Hypothalamus (tissue), 51 donors: ENCODE measurements at places on chromosomes 7 and 10.

DNA sequence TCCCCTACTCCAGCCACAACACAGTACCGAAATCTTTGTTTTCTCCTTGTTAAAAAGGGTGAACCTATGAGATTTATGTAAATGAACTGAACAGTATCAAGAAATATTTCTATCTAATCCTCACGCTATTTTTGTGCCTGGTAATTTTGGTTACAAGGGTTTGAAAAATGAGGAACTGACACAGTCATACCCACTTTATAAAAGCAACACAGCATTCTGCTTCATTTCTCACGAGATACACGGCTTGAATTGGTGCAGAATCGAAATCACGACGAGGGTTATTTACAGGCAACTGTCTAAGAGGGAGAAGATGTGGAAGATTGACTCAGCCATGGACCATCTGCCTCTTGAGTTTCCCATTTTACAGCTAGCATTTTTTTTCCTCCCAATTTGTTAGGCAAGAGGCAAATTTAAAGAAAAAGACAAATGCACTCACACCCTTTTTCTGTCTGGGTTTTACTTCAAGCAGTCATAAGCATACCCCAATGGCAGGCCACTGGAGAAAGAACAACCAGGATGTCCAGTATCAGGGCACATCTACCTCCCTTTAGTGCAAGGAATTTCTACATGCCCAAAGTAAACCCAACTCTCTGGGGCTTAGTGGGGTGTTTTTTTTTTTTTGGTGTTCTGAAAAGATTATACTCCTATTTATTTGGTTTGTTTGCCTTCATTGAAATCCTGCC, 108.1 kb downstream of the ITGB8 start:
- DNase-seq: no peak

- DNase-seq: no peak
These were observed 247.4 kb downstream of the ACTR3B start for GRCh38 chr7:153006911-153007310.

DNA sequence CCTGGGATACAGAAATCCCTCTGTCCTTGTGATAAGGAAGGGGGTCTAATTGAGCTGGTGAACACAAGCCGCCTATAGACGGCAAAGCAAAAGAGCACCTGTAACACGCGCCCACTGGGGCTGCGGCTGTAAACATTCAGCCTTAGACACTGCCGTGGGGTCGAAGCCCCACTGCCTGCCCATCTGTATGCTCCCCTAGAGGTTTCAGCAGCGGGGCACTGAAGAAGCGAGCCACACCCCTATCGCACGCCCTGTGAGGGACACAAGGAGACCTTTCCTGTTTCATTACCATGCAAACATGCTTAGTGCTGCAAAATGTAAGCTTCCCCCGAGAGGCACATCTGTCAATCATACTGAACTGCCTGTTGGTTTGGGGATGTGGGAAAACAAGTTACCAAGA, 82.1 kb downstream of the NRP1 start:
- DNase-seq: no peak

DNA sequence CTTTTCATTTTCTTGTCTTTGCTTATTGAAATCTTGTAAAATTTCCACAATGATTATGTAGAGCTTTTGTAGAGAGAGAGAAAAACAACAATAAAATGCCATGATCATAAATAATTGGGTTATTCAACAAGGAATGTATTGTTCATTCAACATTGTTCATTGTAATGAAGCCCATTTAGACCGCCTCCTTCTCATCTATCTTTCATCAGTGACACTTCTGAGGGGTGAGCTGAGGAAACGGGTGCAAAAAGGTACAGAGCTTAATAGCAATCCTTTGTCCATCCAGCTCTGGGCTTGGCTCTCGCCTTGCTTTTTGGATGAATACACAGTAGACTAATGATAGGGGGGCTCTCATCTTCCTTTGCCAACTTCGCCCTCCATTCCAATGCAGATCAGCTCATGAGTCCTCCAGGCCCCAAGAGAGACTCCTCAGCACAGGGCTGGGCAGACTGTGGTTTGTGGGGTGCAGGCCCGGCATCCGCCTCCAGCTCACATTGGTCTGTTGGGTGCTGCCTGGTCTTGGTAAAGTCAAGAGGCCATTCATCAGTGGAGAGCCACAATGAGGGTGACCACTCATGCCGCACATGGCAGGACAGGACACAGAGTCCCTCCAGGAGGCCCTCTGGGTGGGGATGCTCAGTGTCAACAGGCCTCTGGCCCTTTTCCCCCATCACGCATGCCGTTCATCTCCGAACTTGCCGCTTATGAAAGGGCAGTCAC, 17.9 kb upstream of the PPA1 start:
- DNase-seq: no peak

DNA sequence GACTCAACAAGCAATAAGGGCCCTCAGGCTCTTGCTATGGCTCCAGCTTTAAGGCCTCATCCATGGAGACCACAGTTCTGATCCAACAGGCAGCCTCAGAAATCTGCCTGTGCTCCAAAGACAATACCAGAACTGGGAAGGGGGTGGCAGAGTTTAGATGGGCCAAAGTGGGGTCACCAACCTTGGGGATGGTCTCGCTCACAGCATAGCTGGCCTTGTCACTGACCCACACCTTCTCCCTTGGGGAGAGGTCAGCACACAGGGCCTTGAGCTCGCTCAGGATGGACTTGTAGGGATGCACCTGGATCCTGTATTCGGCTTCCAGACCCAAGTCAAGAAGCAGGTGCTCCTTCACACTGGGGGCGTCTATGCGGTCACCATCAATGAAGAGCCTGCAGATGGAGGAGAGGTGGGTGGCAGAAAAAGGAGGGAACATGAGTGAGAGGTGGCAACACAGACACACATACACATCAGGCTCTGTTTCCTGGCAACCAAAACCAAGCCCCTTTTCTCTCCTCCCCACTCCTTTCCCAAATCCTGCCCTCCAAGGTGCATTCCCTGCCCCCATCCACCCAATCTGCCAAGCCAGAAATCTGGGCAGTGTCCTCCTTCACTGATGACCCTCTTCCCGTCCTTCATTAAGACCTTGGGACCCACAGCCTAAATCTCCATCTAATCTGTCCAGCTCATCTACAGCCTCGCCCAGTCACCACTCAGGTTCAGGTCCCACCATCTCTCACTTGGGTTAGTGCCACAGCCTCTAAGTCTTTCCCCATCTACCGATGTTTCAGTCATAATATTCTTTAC, 40.9 kb downstream of the XPNPEP1 start:
- no peak for DNase-seq

DNA sequence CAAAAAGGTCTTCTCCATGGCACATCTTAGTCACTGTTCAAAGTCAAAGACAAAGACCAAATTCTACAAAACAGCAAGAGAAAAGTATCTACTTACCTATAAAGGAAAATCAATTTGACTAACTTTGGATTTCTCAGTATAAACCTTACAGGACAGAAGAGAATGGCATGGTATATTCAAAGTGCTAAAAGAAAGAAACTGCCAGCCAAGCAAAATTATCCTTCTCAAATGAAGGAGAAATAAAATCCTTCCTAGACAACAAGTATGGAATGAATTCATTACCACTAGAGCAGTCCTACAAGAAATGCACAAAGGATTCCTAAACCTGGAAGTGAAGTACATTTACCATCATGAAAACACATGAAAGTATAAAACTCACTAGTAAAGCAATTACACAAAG, 235.5 kb downstream of the STK31 start:
- DNase-seq: no peak

- DNase-seq: no peak
These were observed 16.1 kb downstream of the USP6NL start for GRCh38 chr10:11595395-11595692.

DNA sequence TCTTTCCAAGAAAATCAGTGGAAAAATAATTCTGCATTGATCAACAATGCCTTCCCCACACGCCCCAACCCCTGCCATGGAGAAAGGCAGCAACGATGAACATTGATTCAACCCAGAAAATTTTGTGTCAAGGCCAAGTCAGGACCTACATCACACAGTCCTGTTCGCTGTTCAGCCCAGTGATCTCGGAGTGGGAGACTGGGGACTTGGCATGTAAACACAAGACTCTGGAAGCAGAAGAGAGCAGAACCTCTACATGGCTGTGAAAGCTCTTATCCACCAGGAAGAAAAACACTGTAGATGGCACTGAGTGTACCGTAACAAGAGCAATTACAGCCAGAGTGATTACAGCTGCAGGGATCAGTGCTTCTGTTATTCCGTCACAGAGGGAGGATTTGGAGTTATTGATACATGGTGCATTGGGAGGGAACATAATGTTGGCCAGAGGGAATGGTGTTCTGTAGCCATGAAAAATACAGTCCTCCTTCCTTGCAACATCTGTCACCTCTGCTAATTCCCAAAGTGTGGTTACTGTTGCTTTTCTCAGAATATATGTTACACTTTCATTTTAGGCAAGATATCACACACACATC, 136.6 kb downstream of the IQUB start:
- no peak for DNase-seq

- no peak for DNase-seq
These were observed 6.8 kb upstream of the NAT16 start for GRCh38 chr7:101186844-101187428.

GRCh38 chr7:36894190-36894589, 169.9 kb upstream of the AOAH start:
- DNase-seq: no peak

GRCh38 chr7:50145801-50146338, 52.8 kb upstream of the ZPBP start:
- DNase-seq: no peak

DNA sequence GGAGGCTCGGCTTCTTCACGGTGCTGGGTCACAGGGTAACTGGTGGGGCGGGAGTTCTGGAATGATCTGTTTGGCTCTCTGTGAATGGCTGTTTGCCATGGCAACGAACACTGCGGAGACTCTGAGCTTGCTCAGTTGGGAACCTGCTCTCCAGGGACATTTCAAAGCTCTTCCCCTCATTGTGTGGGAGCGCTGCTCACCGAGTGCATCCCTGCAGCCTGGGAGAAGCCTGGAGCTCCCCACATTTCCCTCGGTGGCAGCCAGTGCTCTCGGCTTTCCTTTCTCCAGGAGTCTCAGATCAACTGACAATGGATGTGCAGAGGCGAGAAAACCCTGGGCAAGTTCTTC, 57.6 kb upstream of the CACUL1 start:
- DNase-seq: no peak

GRCh38 chr7:125061776-125062397, 132.3 kb upstream of the POT1 start:
- no peak for DNase-seq

- no peak for DNase-seq
These were observed at the start of gene EMX2 for GRCh38 chr10:117542706-117543224. TSS of gene EMX2 (plus strand) at chr10:117542746. CDS start at chr10:117543268, 522 bp downstream.

GRCh38 chr10:93716766-93717165, 14.4 kb upstream of the FRA10AC1 start:
- DNase-seq: no peak

GRCh38 chr10:128898133-128898915, 568.7 kb upstream of the MGMT start:
- no peak for DNase-seq

- no peak for DNase-seq
These were observed 14.2 kb downstream of the DOCK1 start for GRCh38 chr10:126919426-126919825.

DNA sequence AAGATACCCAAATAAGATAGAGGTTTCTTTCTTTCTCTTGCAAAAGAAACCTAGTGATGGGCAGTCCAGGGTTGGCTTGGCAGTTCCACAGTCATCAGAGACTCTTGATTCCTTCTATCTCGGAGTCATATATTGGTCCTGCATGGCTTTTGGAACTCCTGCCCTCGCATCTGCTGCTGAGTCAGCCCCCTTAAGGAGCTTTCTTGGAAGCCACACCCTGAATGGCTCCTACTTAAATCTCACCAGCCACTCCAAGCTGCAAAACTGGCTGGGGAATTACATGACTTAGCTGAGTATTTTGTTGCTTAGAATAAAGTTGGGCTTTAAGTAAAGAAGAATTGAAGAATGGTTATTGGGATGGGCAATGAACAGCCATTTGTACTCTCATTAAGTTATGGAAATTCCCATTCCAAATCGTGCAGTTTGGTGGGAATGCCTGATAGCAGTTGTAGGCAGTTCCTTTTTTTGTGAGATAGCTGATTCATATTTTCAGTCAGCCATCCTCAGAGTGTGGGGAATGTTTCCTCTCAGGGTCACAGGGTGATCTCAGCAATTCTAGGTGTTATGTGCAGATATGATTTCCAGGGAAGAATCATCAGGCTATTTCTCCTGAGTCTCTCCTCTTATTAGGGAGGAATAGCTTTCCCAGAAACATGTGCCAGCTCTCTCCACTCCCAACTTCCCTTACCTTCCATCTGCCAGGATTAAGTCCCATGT, 209.9 kb downstream of the BBS9 start:
- DNase-seq: no peak

- DNase-seq: no peak
These were observed 8.2 kb downstream of the TRA2A start for GRCh38 chr7:23523486-23524075.

DNA sequence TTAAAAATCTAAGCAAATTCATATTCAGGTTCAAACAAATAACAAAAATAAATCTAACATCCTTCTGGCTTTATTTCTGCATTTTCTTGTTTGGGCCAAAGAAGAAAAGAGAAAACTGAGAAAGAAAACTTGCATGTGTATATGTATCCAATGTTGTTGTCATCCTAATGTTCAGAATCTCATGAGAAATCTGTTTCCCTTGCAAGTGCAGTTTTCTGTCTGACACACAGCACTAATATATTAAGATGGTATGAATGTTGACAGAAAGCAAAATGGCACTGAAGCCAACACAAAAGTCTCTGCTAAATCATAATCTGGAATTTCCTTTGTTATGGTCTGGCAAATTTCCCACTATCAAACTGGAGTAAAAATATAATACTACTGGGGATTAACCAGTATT, 235.9 kb downstream of the HGF start:
- DNase-seq: no peak

DNA sequence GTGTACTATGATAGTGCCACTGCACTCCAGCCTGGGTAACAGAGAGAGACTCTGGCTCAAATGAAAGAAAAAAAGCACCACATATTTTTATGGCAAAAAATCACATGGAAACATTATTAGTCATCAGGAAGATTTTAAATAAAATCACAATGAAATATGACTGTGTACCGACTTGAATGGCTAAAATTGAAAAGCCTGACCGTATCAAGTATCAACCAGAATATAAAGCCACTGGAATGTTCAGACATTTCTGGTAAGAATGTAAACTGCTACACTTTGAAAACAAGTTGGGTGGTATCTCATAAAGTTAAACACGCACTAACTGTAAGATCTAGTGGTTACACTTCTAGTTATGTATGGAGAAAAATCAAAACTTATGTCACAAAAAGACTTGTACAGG, 306.7 kb upstream of the MBL2 start:
- no peak for DNase-seq

GRCh38 chr10:112950714-112951358, 789 bp downstream of the TCF7L2 start:
- DNase-seq: no peak

GRCh38 chr7:124839687-124840086, 74.1 kb upstream of the GPR37 start:
- DNase-seq: no peak

- DNase-seq: no peak
These were observed 15.5 kb downstream of the ALKBH4 start for GRCh38 chr7:102449136-102449535.

DNA sequence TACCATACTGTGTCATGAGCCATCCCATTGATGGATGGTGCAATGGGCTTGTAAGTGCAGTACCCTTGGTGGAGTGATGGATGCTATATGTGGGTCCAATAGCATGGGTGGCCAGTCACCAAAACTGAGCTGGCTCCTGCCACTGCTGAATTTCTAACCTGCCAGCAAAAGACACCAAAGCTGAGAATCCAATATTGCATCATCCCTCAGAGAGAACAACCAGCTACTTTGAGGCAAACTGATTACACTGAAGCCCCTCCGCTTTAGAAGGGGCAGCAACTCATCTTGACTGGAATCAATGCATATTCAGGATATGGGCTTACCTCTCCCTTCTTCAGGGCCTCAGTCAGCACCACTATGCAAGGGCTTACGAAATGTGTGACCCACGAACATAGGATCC, 211.6 kb downstream of the DGKI start:
- DNase-seq: no peak
